Sciatic nerve (tissue), 2 donors: ENCODE measurements at places on chromosomes 4 and X. TPM values are rescaled to one million over a fixed set of nuclear protein-coding genes. Genes with fewer than 3 reads are reported as not detected.

The IL9R gene
- total RNA-seq, result not detected

The RAI2 gene
- total RNA-seq, result 25.7 TPM

The HTR2C gene
- 0.22 TPM for total RNA-seq

The SLITRK4 gene
- 1.5 TPM for total RNA-seq

The DLG3 gene
- 14.8 TPM for total RNA-seq

The SPANXD gene
- total RNA-seq, result not detected

The TEX11 gene
- total RNA-seq, result not detected

The AWAT1 gene
- total RNA-seq, result not detected

The RHOXF1 gene
- total RNA-seq, result 0.67 TPM

The DMD gene
- total RNA-seq, result 306 TPM

The KCNIP4 gene
- not detected for total RNA-seq

The C4orf36 gene
- total RNA-seq, result 0.49 TPM

The CHRDL1 gene
- total RNA-seq, result 183 TPM

The ZNF185 gene
- total RNA-seq, result 26.9 TPM

The RNF150 gene
- total RNA-seq, result 13.2 TPM

The SHROOM3 gene
- total RNA-seq, result 46.2 TPM

The KIF4A gene
- total RNA-seq, result 0.18 TPM

The HSFX1 gene
- total RNA-seq, result 2.9 TPM

The CACNA1F gene
- total RNA-seq, result 0.22 TPM

The PNPLA4 gene
- 14.4 TPM for total RNA-seq

The ASB11 gene
- total RNA-seq, result not detected

The MAB21L2 gene
- total RNA-seq, result 0.13 TPM

The XAGE2 gene
- 1.7 TPM for total RNA-seq

The SLC2A9 gene
- total RNA-seq, result 7.4 TPM

The MAP7D2 gene
- total RNA-seq, result 0.22 TPM

The FATE1 gene
- total RNA-seq, result 0.36 TPM

The LRCH2 gene
- 5.9 TPM for total RNA-seq

The RIBC1 gene
- 2.1 TPM for total RNA-seq

The SRD5A3 gene
- 14.6 TPM for total RNA-seq

The PABPC5 gene
- 4.3 TPM for total RNA-seq

The PLXNB3 gene
- total RNA-seq, result 73.1 TPM

The COL4A6 gene
- 1.2 TPM for total RNA-seq

The MTNR1A gene
- not detected for total RNA-seq

The SYTL4 gene
- 18.0 TPM for total RNA-seq

The PABPC1L2A gene
- total RNA-seq, result not detected

The SSX1 gene
- not detected for total RNA-seq

The CYTL1 gene
- total RNA-seq, result 8.3 TPM

The CYP2U1 gene
- total RNA-seq, result 27.9 TPM

The NLRP2B gene
- total RNA-seq, result 0.13 TPM

The PASD1 gene
- total RNA-seq, result not detected

The MBNL3 gene
- total RNA-seq, result 22.6 TPM
